ENCODE measurements at places on chromosomes 1 and 21.

DNA sequence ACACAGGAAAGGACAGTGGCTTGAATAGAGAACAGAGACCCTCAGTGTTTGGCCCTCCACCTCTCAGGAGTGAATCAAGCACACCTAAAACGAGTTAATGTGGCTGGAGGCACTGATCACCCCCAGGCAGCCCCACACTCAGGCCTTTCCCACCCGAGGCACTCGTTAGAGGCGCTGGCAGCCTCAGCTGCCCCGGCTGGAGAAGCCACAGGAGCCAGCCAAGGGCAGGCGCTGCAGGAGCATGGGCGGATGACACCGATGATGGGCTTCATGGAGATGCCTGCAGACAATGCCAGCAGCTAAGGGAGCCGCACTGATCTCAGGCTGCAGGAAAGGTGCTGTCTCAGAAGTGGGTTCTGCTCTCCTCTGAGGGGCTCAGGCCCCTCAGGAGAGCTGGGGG, 24.1 kb upstream of the ABCG1 start:
- no peak for DNase-seq

- no peak for DNase-seq
Measured at GRCh38 chr1:178119628-178120027, 25.7 kb downstream of the RASAL2 start.

GRCh38 chr21:44407493-44407892, 47.8 kb upstream of the LRRC3 start:
- peak; percentile 46 for DNase-seq

DNA sequence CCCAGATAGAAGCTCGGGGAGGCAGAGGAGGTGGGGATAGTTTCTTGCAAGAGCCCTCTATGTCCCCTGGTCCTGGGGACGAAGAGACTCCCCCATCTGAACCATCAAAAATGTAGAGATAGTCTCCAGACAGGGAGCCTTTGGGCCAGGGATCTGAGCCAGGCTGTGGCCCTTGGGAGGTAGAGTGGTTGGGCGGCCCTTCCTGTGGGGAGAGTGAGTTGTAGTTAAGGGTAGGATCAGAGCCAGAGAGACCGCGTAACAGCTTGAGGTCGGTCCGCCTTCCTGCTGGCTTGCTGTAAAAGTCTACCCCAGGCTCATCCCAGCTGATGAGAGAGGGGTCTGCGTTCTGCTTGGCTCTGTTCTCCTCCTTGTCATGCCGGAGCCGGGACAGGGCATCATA, 25.3 kb downstream of the PIK3C2B start:
- DNase-seq = peak; percentile 9

DNA sequence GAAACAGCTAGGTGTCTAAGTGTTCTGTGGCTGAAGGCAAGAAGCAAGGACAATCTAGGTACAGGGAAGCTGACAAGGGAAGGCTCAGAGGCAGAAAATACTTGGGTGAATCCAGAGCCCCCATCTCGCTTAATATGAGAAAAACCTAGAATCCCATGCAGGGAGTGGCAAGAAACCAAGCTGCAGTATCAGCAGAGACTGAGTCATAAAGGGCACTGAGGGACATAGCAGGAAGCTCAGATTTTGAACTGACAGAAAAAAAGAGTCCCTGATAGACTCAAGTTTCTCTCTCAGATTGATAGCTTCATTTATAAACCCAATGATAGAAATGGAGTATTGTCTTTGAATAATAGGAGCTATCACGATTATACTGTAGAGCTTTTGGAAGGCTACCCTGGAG, 77.3 kb upstream of the KCNJ15 start:
- DNase-seq = no peak

DNA sequence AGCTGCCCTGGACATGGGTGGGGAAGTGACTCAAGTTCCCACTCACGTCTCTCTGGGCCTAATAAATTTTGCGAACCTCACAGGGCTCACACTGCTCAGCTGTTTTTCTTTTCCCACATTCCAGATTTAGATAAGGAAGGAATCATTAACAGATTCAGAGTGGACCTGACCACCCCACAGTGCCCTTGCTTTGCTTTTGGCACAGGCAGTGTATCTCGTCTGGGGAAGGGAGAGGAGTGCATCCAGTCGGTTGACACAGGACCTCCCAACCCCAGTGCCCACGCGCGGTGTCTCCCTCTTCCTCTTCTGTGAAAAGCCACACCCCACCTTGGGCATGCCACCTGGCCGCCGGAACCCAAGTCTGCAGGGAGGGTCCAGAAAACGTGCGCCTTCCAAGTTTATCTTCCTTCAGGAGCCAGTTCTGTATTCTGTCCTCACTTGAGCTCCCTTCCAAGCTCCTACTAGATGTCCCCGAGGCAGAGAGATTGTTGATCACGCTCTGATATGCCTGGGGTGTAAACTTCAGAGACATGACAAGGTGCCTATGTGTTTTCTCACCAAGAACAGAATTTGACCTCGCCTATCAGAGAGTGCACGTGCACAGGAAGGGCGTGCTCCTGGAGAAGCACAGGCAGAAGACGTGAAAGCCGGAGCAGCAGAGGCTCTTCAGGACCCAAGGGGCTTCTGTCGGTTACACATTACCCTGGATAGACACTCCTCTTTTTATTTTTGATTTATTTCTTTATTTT, 9.5 kb upstream of the SLC2A5 start:
- DNase-seq = no peak

DNA sequence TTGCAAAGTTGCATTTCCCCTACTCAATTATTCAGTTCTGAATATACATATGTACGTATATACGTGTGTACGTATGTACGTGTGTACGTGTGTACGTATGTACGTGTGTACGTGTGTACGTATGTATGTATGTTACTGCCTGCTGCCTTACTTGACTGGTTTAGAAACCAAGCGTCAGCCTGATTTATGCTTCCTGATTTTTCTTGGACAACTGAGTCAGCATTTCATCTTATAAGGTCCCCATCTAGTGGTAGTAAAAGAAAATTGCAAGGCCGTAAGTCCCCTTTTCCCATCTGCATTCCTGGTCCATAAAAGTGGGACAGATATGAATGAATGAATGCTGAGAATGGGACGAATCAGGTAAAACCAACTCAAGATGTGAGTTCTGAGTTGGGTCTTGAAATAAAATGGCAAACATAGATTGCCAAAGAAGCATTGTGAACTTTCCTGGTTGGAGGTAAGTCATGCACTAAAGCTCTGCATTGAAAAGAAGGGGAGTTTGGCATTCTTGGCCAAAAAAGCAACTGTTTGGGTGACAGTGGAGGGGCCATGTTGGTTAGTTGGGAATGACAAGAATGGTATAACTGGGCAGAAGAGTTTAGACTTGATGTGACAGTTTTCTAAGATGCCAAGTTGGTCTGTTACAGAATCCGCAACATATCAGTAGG, 76.4 kb upstream of the DNAH14 start:
- no peak for DNase-seq

- no peak for DNase-seq
Measured at GRCh38 chr1:10541286-10541685, 66.5 kb downstream of the PEX14 start.
